ENCODE measurements at places on chromosomes 1 and 21.
A peak's percentile ranks its signal among the peaks of the same experiment; 100 is the strongest.

- no peak for DNase-seq
Measured at GRCh38 chr1:107499139-107499744, 358.4 kb downstream of the NTNG1 start.

DNA sequence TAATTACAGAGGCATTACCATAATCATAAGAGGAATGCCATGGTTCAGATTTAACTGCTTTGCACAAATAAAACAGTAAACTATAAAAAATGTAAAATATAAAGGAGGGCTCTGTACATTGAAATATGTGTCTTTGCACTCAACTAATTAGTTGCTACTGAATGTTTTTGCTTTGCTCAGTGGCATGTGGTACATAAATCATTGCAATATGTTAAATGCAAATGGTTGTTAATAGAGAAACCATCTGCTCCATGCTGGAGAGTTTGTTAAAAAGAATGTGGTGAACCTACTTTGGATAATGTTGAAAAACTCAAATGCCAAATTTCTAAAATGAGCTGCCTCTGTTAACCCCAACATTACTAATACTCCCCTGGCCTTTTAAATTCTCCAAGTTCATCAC, 201.5 kb downstream of the NTNG1 start:
- DNase-seq = no peak

GRCh38 chr1:48069662-48070395, 72.6 kb upstream of the TRABD2B start:
- no peak for DNase-seq

GRCh38 chr1:40620150-40620549, 45.3 kb downstream of the RIMS3 start:
- DNase-seq = no peak

- peak; percentile 28 for DNase-seq
Measured at GRCh38 chr1:61781151-61781550, 38.9 kb downstream of the PATJ start.

DNA sequence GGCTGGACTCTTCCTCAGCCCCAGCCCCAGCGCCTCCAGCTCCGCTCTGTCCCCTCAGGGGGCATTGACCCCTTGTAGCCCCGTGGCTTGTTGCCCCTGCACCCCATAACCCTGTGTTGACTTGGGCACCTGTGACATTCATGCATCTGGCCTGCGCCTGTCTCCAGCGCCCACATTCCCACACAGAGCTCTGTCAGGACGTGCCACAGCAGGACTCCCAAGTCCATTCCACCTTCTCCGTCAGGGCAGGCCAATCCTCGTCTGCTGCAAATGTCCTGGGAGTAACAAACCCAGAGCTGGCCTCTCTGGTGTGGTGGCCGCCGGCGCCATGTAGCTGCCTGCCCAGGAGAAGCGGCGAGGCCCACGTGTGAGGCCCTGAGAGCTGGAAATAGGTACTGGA, 60.6 kb downstream of the AGPAT3 start:
- no peak for DNase-seq

- DNase-seq = no peak
Measured at GRCh38 chr1:248627971-248628844, 6.7 kb downstream of the OR2T11 start.

Measured in HT-29 (cell line).